ENCODE measurements at places on chromosomes 3 and 15.

DNA sequence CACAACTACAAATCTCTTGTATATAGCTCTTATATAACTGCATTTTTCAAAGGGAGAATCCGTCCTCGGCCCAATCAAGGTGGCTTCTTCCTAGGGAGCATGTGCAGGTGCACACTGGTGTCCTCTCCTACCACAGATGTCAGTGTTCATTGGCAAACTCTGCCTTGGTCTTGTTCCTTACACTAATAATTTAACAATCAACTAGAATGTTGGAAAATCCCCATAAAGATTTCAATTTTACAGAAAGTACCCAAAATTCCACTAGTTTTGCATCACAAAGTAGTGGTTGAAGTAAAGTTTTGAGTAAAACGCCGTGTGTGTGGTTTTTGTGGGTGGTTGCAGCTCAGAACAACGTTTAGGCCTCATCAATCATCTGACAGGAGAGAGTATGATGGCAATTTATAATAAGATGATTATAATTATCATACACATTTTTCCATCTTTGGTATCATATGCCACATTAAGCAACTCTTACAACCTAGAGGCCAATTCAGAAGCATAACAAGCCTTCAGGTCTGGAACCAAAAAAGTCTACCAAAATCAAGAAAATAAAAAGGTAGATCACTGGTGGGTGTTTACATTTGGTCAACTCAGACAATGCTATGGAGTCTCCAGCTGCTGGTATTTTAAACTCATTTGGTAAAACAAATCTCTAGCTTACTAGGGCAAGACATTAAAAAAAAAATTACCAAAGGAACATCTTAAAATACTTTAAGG lies 128.9 kb upstream of the BHLHE40 start:
- DNase-seq: no peak

DNA sequence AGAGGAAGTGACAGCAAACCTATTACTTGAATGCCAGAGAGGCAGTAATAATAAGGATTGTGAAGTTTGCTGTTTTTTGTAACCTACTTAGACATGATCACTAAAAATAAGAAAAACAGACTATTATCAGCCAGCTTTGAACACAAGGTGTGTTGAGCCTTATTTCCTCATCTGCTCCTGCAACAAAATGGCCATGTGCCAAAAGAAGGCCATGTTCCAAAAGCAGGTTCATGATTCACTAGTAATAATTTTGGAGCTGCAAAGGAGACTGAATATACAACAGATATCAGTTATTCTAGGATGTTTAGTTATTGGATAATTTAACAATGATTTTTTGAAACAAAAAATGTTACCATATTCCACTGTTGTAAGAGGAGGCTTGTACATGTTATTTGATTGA lies 578.7 kb downstream of the SQOR start:
- DNase-seq: no peak

GRCh38 chr3:42012383-42012934 lies 50.6 kb upstream of the ULK4 start:
- DNase-seq: no peak

GRCh38 chr3:33787328-33788009 lies 11.0 kb upstream of the PDCD6IP start:
- DNase-seq: peak; percentile 25

GRCh38 chr3:90025019-90025418 lies 917.6 kb downstream of the EPHA3 start:
- no peak for DNase-seq

GRCh38 chr3:132549890-132550578 lies 47.0 kb upstream of the ACKR4 start:
- no peak for DNase-seq

- DNase-seq: no peak
Observed at GRCh38 chr3:108131475-108132134, 40.8 kb upstream of the CD47 start.

- no peak for DNase-seq
Observed at GRCh38 chr15:60633426-60633968, 154.6 kb upstream of the ICE2 start.

- no peak for DNase-seq
Observed at GRCh38 chr3:110813541-110813940, 258.1 kb upstream of the NECTIN3 start.

GRCh38 chr3:179706233-179706632 lies 53.4 kb downstream of the USP13 start:
- no peak for DNase-seq

Measured in substantia nigra (tissue), 51 donors.